Right lobe of liver (tissue), 6 donors: ENCODE measurements at places on chromosomes 3 and 15.
A peak's percentile ranks its signal among the peaks of the same experiment; 100 is the strongest.

DNA sequence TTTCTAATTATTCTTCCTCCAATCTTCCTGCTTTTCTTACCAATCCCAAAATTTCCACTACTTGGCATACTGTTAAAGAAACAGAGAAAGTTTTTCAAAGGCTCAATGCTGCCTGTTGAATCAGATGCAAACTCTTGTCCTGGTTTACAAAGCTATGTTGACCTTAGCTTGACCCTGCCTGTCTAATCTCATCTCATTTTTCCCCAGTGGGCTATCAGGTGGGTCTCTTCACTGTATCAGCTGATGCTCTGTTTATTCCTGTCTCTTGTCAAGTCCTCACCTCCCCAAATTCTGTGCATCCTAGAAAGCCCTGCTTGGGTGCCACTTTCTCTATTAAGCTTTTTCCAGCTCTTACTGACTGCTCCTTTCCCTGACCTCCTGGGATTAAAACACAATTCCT is 18.2 kb downstream of the NFKBIZ start:
- no peak for DNase-seq
- H3K4me3 ChIP-seq, result no peak overlapping the region
- no peaks in the 10 kb centered on the region for H3K36me3 ChIP-seq
- H3K27ac ChIP-seq, result peak overlapping the region; percentile 69
- peaks cover 26% of the 10 kb centered on the region for H3K4me1 ChIP-seq
- H3K27me3 ChIP-seq, result no peaks in the 10 kb centered on the region

DNA sequence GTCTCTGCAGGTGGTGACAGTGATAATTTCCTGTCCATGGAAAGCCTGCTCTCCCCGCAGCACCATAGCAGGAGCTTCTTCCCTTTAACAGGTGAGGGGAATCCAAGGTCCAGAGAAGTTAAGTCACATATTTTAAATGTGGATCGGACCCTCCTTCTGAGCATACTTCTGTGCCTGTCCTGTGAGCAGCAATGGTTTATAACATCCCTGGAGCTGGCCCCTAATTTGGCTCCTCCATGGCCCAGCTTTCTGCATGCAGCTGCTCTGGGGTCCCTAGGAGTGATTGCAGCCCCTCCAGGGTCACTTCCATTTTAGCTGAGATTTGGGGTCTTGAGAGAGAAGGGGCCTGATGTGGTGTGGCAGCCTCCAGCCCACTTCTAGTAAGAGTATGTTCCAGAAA is 127.8 kb downstream of the EEFSEC start:
- H3K4me1 ChIP-seq, result no peaks in the 10 kb centered on the region
- H3K27ac ChIP-seq, result no peak overlapping the region
- H3K4me3 ChIP-seq, result no peak overlapping the region
- no peaks in the 10 kb centered on the region for H3K36me3 ChIP-seq
- H3K27me3 ChIP-seq, result no peaks in the 10 kb centered on the region
- DNase-seq, result no peak

- H3K27ac ChIP-seq, result no peak overlapping the region
- H3K4me1 ChIP-seq, result no peaks in the 10 kb centered on the region
- no peaks in the 10 kb centered on the region for H3K27me3 ChIP-seq
- DNase-seq, result no peak
These were observed 109.1 kb upstream of the LRIG1 start for GRCh38 chr3:66609660-66610561.

DNA sequence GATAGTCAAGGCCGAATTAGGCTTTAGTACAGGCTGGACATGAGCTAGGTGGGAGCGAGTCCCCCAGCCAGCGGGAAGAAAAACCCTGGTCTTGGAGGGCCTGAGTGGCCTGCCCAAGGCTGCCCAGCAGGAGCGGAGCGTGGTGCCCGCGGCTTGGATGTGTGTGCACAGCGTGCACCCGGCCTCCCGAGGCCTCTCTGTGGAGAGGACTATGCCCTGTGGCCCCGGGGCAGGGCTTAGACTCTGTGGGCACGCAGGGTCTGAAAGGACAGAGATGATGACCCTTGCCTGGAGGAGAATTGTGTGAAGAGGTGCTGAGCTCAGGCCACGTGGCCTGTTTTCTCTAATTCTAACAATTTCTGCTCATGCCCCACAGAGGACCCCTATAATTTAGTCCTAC is 124.6 kb upstream of the IQSEC1 start:
- H3K4me1 ChIP-seq, result peaks cover 4% of the 10 kb centered on the region
- no peaks in the 10 kb centered on the region for H3K36me3 ChIP-seq
- DNase-seq, result peak; percentile 89
- H3K4me3 ChIP-seq, result no peak overlapping the region
- H3K27me3 ChIP-seq, result no peaks in the 10 kb centered on the region
- no peak overlapping the region for H3K27ac ChIP-seq

GRCh38 chr15:43214169-43214568 is 6.6 kb downstream of the EPB42 start:
- H3K36me3 ChIP-seq, result no peaks in the 10 kb centered on the region
- no peak overlapping the region for H3K4me3 ChIP-seq
- no peaks in the 10 kb centered on the region for H3K4me1 ChIP-seq

DNA sequence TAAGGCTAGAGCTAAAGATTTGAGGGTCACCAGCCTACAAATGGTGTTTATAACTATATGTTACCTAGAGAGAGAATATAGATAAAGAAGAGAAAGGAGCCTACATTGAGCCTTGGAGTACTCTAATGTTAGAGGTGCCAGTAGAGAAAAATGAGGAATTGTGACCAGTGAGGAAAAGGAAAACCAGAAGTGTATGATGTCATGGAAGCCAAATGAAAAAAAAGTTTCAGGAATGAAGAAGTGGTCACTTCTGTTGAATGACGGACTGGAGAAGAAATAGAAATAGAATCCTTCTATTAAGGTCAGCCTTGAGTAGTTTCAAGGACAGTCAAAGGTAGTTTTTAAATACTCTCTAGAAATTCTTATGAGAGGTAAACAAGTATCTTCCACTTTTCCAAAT is 51.2 kb upstream of the MLF1 start:
- no peaks in the 10 kb centered on the region for H3K4me1 ChIP-seq
- H3K27me3 ChIP-seq, result no peaks in the 10 kb centered on the region
- no peak overlapping the region for H3K27ac ChIP-seq
- no peak overlapping the region for H3K4me3 ChIP-seq
- H3K36me3 ChIP-seq, result no peaks in the 10 kb centered on the region

- no peak overlapping the region for H3K4me3 ChIP-seq
- no peaks in the 10 kb centered on the region for H3K27me3 ChIP-seq
- H3K27ac ChIP-seq, result no peak overlapping the region
- no peaks in the 10 kb centered on the region for H3K4me1 ChIP-seq
- DNase-seq, result no peak
- no peaks in the 10 kb centered on the region for H3K36me3 ChIP-seq
These were observed 13.3 kb downstream of the RARB start for GRCh38 chr3:25441234-25441856.

DNA sequence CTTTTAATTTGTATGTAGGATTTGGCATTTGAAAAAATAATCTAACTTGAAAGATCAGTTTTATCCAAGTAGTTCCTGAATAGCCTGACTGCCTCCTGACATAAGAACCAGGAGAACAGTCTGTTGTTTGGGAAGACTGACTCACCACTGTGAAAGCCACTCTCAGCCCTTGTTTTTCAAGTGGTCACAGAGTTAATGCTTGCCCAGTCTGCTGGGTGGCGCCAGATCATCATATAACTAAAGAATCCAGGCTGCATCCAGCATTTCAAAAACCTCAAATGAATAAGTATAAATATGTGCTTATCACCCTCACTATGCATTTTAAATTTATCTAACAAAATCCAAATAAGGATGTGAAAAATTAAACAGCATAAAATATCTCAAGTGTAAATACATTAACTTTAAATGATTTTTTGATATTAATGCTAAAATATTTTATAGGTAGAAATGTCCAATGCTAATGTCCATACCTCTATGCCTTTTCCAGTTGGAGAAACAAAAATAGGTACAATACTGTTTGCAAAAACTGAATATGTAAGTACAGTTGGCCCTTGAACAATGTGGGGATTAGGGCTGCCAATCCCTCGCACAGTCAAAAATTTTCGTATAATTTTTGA is 26.9 kb upstream of the ZBBX start:
- H3K27me3 ChIP-seq, result no peaks in the 10 kb centered on the region
- H3K4me1 ChIP-seq, result no peaks in the 10 kb centered on the region
- no peak overlapping the region for H3K4me3 ChIP-seq
- no peak for DNase-seq
- H3K36me3 ChIP-seq, result no peaks in the 10 kb centered on the region

DNA sequence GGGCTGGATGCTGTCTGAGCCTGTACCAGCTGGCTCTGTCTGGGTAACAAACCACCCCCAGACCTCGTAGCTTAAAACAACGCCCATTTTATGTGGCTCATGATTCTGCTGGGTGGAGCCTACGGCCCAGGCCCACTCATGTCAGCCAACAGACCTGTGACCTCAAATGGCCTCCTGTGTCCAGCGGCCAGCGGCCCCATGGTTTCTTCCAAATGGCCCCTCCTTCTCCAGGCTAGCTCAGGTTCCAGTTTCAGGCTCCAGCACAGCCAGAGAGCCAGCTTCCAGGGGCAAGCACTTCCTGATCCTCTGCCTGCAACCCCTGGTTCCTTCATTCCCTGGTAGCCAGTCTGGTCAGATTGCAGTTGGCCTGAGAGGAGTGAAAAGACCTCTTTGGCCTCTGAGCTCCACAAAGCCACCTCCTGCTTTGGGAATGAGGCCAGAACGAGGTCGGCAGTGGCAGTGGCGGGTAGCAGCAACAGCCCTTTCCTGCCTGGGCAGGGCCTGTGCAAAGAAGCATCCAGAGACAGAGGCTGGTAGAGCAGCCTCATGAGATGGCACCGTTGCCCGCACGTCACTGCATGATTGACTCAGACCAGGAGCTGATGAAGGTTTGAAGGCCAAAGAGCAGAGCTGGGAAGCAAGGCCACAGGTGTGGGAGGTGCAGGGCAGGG is 21.0 kb upstream of the PLXNA1 start:
- H3K27me3 ChIP-seq, result no peaks in the 10 kb centered on the region
- no peaks in the 10 kb centered on the region for H3K36me3 ChIP-seq
- H3K27ac ChIP-seq, result no peak overlapping the region
- DNase-seq, result peak; percentile 59
- H3K4me1 ChIP-seq, result no peaks in the 10 kb centered on the region

GRCh38 chr3:38157595-38157994 is 7.7 kb upstream of the OXSR1 start:
- no peak overlapping the region for H3K27ac ChIP-seq
- H3K4me1 ChIP-seq, result no peaks in the 10 kb centered on the region
- H3K4me3 ChIP-seq, result no peak overlapping the region
- DNase-seq, result no peak
- H3K36me3 ChIP-seq, result no peaks in the 10 kb centered on the region

DNA sequence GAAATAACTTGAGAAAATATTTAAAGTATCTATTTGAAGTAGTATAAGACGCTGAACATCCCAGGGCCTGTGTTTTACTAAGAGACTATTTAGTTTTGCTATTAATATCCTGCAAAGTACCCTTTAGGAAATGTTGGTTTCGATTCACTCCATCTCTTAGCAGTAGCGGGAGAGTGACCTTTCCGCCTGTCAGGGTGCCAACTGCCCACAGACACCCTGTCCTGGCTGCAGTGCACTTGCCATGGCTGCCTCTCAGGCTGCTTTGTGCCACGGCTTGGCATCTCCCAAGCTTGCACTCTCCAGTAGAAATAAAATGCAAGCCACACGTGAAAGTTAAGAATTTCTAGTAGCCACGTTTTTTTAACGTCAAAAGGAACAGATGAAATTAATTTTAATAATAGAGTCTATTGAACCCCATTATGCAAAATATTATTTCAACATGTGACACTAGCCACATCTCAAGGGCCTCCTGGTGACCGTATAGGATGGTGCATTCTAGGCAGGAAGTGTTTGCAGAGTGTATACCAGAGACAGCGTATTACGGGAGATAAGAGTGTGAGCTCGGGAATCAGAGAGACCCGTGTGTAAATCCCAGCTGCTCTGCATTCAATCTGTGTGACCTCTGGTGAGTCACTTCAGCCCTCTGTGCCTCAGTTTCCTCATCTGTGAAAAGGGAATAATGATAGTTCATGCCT is 19.8 kb downstream of the ADAMTS9 start:
- no peak overlapping the region for H3K27ac ChIP-seq
- H3K36me3 ChIP-seq, result no peaks in the 10 kb centered on the region
- no peaks in the 10 kb centered on the region for H3K4me1 ChIP-seq
- no peak overlapping the region for H3K4me3 ChIP-seq
- peak; percentile 69 for DNase-seq
- no peaks in the 10 kb centered on the region for H3K27me3 ChIP-seq

- no peaks in the 10 kb centered on the region for H3K27me3 ChIP-seq
- H3K27ac ChIP-seq, result peak overlapping the region; percentile 24
- no peak for DNase-seq
- H3K4me1 ChIP-seq, result no peaks in the 10 kb centered on the region
- no peaks in the 10 kb centered on the region for H3K36me3 ChIP-seq
- H3K4me3 ChIP-seq, result no peak overlapping the region
These were observed 106.5 kb upstream of the SLC4A7 start for GRCh38 chr3:27590437-27591298.

DNA sequence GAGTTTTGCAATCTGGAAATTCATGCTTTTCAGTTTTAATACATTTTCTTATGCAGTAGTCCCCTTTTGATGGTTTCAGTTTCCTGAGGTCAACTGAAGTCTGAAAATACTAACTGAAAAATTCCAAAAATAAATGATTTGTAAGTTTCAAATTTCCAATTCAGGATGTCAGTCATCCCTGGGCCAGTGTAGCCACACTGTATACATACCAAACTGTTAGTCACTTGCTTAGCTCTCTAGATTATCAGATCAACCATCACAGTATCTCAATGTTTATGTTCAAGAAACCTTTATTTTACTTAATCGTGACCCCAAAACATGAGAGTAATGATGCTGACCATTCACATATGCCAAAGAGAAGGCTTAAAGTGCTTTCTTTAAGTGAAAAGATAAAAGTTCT is 715.5 kb downstream of the GBE1 start:
- no peaks in the 10 kb centered on the region for H3K27me3 ChIP-seq
- no peak overlapping the region for H3K27ac ChIP-seq
- H3K4me3 ChIP-seq, result no peak overlapping the region
- no peaks in the 10 kb centered on the region for H3K36me3 ChIP-seq
- no peak for DNase-seq

DNA sequence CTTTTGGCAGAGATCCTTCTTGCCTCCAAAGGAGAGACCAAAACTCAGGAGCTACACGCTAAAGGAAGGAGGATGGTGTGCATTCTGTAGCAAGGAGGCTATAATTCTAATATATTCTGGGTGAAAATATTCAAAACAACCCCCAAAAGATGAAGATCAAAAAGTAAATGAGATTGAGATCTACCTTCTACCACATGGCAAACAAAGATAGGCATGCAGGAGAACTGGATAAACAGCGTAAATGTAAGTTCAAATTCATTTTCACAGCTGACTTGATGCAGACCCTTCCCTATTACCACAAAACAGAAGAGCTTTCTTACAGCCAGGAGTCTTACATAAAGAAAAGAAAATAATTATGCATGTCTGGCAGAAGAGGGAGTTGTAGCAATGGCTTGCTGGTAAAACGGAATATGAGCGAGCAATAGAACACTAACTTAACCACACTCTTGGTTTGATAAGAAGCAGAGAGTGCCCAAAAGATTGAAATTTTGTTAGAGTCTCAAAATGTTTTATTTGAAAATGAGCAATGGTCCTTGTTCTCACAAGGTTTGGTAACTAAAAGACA is 272.7 kb downstream of the MECOM start:
- no peaks in the 10 kb centered on the region for H3K36me3 ChIP-seq
- no peak overlapping the region for H3K4me3 ChIP-seq
- H3K27me3 ChIP-seq, result no peaks in the 10 kb centered on the region
- H3K27ac ChIP-seq, result no peak overlapping the region
